ENCODE measurements at places on chromosomes 1 and 21.

GRCh38 chr1:15028102-15028501 is 125.4 kb upstream of the TMEM51 start:
- peak; percentile 81 for DNase-seq

DNA sequence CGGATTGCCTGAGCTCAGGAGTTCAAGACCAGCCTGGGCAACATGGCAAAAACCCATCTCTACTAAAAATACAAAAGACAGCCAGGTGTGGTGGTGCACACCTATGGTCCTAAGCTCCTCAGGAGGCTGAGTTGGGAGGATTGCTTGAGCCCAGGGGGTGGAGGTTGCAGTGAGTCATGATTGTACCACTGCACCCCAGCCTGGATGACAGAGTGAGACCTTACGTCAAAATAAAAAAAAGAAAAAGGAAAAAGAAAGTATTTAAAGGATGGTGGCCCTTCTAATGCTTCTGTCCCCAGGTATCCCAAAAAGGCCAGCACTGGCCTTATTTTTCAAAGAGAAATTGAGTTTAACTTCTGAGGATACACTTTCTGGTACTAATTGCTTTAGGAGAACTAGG is 1.7 kb downstream of the IKBKE start:
- DNase-seq: no peak

DNA sequence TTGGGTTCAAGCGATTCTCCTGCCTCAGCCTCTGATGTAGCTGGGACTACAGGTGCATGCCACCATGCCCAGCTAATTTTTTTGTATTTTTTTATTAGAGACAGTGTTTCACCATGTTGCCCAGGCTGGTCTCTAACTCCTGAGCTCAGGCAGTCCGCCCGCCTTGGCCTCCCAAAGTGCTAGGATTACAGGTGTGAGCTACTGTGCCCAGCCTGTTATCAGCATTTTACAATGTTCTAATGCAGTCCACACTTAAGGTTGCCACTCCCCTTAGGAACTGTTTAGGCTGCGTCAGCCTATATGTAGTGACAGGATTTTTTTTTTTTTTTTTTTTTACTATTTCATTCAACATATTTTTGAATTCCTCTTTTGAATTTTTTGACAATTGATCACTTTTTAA is 30.2 kb downstream of the AGPAT3 start:
- DNase-seq: no peak

DNA sequence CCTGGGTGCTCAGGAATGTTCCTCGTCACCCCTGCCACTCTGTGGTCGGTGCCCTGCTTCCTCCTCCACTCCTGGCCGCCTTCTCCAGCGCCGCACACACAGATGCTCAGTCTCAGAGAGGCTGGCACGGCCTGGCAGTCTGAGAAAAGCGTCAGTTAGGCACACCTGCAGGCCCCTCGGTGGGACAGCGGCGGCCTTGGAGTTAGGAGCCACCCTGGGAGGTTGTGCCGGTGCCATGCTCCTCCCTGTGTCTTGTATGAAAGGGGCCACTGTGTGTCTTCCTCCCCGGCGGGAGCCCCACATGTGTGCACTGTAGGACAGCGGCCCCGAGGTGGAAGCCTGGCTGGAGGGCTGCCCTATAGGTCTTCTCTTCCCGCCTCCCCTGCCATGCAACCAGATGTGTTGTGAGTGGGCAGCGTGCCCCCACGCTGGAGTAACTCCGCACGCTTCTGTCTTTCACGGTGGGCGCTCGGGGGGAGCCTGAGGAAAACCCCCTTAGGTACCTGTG is 145.2 kb downstream of the PGBD5 start:
- DNase-seq: no peak

DNA sequence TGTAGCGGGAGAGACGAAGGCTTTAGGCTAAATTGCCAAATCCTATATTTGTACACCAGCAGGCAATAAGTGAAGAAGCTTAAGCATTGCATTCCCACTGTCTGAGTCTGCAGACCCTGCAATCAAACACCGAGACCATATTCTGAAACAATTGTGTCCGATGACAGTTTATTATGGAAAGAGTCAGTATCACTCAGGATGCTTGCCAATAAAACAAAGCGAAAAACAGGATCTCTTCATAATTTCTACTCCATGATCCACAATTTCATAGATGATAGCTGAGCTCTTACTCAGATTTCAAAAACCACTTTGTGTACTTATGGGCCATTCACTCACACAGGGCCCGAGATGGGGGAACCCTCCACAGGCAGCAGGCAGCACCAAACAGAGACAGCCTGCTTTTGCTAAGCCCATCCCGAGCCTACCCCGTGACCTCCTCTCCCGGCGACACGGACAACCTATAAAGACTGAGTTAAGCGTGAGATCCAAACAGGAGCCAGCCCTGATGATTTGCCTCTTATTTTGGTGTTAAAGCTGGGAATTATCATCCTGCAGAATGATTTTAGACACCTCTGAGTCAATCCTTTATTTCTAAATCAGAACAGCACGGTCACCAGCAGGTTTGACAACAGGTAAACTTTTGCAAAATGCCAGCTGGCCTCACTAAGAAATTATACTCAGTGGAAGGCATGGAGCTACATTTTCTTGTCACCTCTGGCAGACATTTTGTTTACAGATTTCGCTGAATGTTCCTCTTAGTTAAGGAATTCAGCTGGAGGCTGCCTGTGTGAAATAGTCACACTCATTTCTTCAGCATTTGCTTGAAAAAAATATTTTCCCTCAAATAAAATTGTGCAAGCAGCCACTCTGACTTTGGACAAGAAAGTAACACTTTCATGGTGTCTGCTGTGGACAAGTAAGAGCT is 212.4 kb downstream of the GPATCH2 start:
- DNase-seq: no peak

- DNase-seq: no peak
Measured at GRCh38 chr1:109866071-109866470, 44.6 kb upstream of the CSF1 start.

GRCh38 chr1:21508580-21509350 is 458 bp upstream of the ALPL start:
- DNase-seq: no peak

DNA sequence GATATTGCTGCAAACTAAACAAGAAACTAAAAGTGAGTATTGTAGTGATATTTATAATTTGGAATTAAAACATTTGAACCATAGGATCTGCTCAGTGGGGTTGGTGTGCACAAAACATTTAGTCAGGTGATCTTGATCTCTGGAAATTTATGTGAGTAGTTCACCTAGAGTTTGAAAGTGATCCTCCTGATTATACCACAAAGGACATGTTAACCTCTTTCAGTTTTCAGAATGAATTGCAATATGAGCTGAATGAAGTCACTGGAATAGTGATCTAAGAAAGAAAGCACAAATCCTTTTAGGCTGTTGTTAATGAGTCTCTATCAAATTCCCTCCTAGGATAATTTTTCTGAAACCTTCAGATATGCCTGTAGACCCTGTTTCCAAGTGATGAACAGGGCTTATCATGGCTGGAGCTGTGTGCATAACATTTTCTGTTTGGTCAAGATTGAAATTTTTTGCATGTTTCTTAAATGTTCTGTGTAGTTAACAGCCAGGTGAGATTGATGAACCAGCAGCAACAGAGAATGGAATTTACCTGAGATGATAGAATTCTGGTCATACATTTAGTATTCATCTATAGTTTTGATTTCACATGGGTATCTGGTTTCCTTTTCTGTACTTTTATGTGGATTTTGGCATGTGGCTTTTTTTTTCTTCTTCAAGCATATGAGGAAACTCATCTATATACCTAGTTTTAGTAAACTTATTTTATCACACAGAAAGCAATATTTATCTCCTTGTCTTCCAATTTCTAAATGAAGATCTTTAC is 25.5 kb downstream of the CDC14A start:
- DNase-seq: no peak

Data from globus pallidus (tissue), 1 donor.